Stimulated activated CD8-positive, alpha-beta memory T cell treated with anti-CD3 and anti-CD28 coated beads, Interleukin-15, amount 100 ng/mL, for 4 hours (primary cell): ENCODE measurements at places on chromosomes 11 and 22.

- DNase-seq: no peak
Observed at GRCh38 chr11:76597533-76598425, 72.8 kb downstream of the LRRC32 start.

GRCh38 chr11:76329983-76330382 lies 50.9 kb downstream of the THAP12 start:
- no peak for DNase-seq

DNA sequence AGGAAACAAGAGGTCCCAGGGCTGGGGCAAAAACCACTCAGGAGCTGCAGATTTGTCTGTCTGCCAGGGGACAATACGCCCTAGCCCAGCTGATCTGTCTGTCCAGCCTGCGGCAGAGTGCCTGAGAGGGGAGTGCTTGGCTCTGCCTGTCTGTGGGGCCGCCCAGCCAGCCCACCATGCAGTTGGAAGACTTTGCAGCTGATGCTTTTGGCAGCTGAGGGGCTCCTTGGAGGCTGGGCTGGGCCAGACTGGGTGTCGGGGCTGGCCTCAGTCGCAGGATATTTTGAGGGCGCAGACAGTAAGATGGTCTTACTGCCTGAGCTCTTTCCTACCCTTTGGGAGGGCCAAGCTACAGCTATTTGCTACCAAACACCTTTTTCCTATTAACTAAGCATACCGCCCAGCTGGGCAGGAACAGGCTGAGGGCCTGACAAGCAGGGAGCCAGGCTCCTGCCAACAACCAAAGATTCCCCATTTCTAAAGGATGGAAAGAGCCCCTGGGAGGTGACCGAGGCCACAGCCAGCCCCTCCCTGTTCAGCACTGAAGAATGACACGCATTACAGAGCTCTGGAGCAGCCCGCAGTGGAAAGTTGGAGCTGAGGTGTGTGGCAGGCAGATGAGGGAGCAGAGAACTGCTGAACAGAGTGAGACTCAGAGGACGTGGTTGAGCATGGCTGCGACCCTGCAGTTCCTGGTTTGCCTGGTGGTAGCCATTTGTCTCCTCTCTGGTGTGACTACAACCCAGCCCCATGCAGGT lies at the start of gene FAM180B:
TSS of gene FAM180B (plus strand) at position 581 of the 758 bp plus-strand sequence. CDS start at position 672, 91 bp downstream.
- no peak for DNase-seq

DNA sequence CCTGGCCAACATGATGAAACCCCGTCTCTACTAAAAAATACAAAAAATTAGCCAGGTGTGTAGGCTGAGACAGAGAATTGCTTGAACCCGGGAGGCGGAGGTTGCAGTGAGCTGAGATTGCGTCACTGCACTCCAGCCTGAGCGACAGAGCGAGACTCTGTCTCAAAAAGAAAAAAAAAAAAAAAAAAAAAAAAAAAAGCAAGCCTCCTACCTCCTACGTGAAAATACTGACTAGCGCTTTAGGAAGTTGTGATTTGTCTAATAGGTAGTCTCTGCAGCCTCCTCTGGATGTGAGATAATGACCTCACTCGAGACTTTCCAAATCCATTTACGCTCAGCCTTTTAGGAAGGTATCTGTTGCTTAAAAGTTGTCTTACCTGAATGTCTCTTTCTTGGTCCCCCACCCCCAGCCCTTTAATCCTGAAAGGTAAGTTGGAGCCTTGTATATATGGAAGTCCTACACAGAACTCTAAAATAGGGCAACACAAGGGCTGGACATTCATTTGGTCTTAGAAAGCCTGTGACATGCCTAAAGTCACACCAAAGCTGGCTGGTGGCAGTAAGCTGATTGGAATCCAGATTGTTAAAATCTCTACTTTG lies 5.5 kb downstream of the SEPTIN3 start:
- no peak for DNase-seq

DNA sequence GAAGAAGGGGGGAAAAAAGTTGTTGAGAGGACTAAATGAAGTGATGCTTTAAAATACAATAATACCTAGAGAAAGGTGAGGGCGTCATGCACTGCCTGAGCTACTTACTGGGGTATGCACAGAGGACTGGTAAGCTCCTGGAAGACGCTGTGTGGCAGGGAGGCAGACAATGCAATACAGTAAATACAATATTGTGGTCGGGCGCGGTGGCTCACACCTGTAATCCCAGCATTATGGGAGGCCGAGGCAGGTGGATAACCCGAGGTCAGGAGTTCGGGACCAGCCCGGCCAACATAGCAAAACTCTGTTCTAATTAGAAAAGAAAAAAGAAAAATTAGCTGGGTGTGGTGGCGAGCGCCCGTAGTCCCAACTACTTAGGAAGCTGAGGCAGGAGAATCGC lies 683 bp upstream of the SYTL2 start:
- DNase-seq: no peak

DNA sequence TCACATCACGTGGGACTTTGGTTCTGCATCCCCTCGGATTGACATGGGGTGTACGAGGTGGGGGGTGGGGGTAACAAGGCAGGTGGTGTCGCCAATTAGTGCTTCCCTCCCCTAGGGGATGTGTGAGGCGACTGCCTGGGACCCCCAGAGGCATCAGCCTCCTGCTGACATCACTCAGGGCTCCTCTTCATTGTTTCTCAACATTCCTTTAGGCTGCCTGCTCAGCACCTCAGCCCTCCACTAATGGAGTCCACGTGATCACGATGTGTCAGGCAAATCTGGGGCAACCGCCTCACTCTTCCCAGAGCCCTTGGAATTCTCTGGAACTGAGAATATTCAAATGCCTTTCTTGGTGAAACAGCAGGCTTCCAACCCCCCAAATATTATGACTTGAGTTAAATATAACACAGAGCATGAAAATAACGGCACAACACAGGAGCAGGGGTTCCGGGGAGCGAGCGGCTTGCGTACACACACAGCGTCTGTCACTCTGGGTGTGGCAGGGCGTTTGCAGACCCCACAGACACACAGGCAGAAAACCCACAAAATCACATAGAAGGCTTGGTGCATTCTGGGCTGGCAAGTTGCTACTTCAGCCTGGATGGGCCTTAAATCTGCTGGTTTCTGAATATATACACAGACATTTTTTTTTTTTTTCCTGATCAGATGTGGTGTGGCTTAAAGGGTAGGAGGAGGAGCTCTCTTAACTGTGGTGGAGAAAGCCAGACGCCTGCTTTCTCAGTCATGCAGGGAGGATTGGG lies 170.1 kb upstream of the CADM1 start:
- DNase-seq: no peak

DNA sequence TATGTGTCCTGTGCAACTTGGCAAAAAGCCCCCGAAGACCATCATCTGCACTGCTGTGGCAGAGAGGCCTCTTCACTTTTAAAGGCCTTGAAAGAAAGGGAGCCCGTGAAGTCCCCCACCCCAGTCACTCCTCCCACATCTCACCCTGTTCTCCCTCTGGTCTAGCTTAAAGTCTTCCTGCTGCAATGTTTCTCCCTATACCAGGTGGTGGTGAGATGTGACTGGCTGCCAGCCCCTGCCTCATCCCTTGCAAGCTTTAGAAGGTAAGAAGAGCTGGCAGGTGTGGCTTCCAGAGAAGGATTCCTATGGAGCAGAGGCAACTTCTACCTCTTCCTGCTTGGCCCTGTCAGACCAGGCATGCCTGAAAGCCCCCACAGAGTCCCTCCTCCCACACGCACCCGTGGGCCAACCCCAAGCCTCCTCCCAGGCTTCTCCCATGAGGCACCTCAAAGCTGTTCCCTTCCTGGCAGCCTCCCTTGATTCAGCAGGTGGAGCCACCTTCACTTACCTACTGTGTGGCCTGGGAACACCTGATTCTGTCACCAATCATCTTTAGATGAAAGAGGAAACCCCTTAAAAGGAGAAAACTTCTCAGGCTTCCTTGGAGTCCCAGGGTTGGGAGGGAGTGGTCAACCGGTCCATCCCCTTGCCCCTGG lies 4.0 kb upstream of the TRIM29 start:
- DNase-seq: no peak

- no peak for DNase-seq
Observed at GRCh38 chr11:74777877-74778276, 29.2 kb downstream of the RNF169 start.

GRCh38 chr11:61632096-61632495 lies 48.1 kb upstream of the DAGLA start:
- DNase-seq: no peak

DNA sequence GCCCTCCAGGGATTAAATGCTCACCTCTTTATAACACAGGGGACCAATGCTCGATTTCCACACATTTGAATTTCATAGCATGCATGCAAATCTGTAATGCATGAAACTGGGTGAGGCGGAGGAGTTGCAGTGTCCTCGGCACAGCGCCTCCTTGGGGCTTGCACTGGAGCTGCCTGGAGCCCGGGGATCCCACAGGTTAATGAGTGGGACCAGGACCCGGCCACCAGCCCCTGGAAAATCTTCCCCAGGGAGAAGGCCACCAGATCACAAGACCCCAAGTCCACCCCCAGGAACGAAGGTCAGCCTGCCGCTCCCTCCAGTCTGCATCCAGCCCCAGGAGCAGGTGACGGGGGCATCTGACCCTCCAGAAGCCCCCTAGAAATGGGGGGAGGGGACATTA lies 119.1 kb downstream of the MN1 start:
- DNase-seq: no peak

DNA sequence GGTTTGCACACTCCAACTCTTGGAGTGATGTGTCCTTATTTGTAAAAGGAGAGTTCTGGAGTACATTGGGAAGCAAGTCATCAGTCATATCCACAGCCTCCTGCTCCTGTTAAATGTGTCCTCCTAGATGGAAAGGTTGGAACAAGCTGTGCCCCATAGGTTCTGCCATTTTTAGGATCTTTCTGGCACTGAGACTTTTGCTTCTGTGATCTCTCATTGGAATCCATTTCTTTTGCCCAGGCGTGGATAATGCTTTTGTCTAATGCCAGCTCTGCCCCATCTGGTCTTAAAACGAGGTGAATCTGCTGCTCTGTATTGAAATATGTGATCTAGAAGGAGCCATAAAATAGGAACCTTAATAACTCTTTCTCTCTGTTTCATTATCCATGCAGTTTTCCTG lies 66.4 kb downstream of the ZBTB16 start:
- no peak for DNase-seq

DNA sequence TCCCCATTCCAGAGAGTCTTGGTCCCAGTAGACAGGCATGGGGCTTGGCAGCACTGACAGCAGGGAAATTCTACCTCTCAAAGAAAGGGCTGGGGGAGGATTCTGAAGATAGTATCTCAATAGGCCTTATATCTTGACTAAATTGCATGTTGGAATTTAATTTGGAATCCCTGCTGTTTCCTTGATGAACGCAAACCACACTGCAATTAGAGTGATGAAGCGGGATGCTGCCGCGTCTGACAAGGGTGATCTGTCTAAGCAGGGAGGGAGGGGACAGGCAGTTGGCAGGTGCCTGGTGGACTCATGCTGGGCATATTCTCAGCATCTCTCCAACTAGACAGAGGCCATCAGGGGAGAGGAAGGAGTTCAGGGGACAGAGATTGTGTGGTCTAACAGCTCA lies 48.4 kb downstream of the COMMD9 start:
- no peak for DNase-seq

DNA sequence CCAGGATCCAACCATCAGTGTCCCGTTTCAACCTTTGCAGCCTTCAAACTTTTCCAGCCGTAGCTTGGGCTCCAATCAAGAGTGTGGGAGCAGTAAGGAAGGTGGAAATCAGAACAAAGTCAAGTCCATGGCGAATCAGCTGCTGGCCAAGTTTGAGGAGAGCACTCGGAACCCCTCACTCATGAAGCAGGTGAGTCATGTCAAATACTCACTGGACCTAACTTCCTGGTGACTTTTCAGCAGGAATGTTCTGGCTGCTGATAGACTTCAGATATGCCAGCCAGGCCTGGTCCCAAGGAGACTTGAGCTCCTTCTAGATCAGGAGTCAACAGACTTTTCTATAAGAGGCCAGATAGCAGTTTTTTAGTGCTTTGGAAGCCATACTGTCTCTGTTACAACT lies 129.0 kb downstream of the MICAL2 start:
- no peak for DNase-seq

- DNase-seq: no peak
Observed at GRCh38 chr11:82864268-82864667, 36.0 kb downstream of the PRCP start.

DNA sequence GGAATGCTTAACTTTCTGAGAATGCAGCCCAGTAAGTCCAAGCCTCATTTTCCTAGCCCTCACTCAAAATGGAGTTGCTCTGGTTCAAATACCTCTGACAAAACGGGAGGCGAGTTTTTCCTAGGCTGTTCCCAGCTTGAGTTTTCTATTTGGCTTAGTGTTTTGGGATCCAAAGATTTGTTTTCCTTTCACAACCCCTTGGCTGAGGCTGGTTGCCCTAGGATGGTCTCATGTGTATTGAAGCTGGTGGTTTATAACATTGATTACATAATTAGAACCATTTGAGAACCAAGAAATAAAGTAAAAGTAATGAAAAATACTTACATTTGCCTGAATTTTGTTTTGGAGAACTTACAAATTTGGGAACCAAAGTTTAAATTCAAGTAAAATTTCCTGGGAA lies 611.1 kb upstream of the LUZP2 start:
- DNase-seq: no peak

GRCh38 chr11:130485983-130486382 lies 37.5 kb downstream of the ADAMTS15 start:
- no peak for DNase-seq

- no peak for DNase-seq
Observed at GRCh38 chr22:50153056-50153755, 17.3 kb upstream of the PANX2 start.

GRCh38 chr11:15158351-15159015 lies 43.8 kb downstream of the INSC start:
- DNase-seq: no peak

DNA sequence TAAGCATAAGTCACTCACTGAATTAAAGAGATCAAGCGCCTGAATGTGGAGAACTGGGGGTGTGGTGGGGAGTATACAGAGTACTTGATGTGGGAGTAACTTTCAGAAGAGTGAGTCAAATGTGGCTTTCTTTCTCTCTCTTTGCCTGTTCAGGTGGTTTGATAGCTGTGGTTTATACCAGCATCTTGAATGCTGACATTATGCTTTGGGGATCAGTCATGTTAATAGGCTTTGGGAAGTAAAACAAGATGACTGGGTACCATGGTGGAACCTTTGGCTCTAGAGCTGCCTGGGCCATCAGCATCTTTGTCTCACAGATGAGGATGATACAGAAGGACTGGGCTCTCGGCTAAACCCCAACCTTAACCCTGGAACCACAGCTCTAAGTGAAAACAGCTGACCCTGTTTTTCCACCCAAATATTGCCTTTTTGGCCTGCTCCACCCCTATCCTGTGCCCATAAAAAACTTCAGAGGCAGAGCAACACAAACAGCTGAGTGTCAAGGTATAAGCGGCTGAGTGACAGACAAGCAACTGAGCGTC lies 58.2 kb upstream of the GNAZ start:
- DNase-seq: peak; percentile 12
